MG63 (cell line): ENCODE measurements at places on chromosomes 2 and 18. TPM values are rescaled to one million over a fixed set of nuclear protein-coding genes. Genes with fewer than 3 reads are reported as not detected.

- DNase-seq: no peak
Observed at GRCh38 chr2:128642316-128642715, 323.6 kb upstream of the HS6ST1 start.

DNA sequence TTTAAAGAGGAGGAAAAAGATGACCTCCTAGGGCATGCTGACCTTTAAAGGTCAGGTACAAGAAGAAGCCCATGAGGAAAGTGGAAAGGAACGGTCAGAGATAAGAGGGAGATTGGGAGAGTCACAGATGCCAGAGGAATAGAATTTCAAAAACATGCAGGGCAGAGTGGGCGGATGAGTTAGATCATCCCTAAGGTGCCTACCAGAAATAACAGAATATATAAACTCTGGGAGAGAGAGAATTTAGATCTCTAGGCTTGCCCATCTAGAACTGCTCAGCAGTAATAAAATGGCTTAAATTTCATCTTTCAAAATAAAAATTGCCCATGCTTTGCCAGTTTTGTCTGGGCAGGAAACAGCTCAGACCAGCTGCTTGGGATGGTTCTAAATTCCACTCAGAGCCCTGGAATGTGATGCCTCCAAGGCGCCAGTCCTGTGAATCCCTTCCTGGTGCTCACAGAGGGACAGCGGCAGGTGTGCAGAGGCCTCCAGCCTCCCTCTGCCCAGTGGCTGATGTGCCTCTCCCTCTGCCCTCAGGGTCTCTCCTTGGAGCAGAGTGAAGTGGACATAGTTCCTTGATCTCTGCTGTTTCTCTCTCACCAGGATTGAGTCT, 130.9 kb downstream of the ANTXR1 start:
- peak; percentile 80 for DNase-seq

The RBM43 gene
- total RNA-seq: 1.9 and 3.8 TPM in 2 replicates

DNA sequence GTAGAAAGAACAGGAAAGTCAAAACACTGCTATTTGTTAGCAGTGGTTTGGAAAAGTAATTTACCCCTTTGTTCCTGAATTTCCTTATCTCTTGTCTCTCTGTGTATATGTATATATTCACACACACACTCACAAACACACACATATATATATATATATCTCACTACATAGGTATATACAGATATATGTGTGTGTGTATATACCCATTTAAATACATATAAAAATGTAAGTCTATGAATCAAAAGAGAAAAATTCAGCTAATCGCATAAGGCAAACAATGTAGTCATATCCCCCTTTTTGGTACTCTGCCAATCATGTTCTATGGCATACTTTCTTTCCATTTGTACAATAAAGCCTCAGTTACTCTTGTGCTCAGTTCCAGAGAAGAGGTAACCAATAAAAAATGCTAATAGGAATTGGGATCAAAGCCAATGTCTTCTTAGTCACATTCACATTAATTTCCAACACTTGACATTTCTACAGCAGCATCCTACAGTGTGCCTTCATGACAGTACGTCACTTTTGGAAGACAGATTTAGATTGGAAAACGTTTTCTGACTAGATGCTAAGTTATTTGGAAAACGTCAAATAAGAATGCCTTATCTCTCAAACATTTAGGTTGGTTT, 94.6 kb downstream of the MC4R start:
- no peak for DNase-seq

The UGT1A10 gene
- total RNA-seq: 0.27 and 0.33 TPM in 2 replicates

- peak; percentile 92 for DNase-seq
Observed at GRCh38 chr2:113240150-113240914, 38.4 kb downstream of the PAX8 start.

DNA sequence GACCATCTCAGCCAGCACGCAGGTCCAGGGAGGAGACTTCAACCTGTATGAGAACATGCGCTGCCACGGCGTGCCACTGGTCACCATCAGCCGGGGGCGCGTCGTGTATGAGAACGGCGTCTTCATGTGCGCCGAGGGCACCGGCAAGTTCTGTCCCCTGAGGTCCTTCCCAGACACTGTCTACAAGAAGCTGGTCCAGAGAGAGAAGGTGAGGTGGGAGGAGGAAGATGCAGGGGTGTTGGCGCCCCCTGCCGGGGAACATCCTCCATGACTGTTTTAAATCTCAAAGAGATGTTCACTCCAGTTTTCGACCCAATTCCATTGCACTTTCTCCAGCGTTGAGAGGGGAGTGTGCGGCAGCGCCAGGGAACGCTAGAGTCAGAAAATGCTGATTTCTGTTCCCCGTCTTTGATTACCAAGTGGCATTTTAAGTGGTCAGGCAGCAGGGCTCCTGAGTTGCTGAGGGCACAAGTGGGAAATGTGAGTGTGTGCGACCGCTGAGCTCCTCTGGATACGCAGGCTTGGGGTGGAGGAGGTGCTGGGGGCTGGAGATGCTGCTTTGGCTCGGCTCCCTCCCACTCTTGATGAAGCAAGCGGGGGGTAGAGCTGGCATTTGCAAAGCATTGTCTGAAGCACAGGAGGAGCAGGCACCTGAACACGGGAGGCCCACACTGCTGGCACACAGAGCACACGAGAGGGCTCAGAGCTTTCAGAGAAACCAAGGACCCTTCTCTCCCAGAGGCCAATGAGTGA, 27.7 kb upstream of the MAPRE3 start:
- DNase-seq: peak; percentile 33

DNA sequence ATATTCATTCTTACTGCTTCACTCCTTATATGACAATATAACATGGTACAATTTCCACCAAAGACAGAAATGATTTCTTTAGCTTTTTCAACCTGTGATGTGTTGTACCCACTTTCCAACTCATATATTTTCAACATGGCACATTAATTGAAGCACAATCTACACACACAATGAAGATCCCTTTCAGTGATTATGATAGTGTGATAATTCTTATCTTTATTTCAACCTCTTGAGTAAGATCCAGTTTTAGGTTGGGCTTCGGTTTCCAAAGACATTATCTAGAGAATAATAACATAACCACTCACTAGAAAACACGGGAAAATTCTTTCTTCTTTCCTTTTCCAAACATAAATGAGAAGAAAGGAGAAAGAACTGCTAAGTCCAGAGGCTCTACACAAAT, 3.4 kb upstream of the DSG3 start:
- no peak for DNase-seq

The LIMS2 gene
- 0.53 and 2.3 TPM in 2 replicates for total RNA-seq

GRCh38 chr2:70765507-70765906, 2.5 kb downstream of the ADD2 start:
- DNase-seq: no peak

- DNase-seq: no peak
Observed at GRCh38 chr2:187989925-187990623, 301.6 kb upstream of the GULP1 start.

GRCh38 chr18:76626991-76627390, 131.9 kb upstream of the ZNF516 start:
- no peak for DNase-seq

The CTDSP1 gene
- 82.9 and 84.6 TPM in 2 replicates for total RNA-seq

DNA sequence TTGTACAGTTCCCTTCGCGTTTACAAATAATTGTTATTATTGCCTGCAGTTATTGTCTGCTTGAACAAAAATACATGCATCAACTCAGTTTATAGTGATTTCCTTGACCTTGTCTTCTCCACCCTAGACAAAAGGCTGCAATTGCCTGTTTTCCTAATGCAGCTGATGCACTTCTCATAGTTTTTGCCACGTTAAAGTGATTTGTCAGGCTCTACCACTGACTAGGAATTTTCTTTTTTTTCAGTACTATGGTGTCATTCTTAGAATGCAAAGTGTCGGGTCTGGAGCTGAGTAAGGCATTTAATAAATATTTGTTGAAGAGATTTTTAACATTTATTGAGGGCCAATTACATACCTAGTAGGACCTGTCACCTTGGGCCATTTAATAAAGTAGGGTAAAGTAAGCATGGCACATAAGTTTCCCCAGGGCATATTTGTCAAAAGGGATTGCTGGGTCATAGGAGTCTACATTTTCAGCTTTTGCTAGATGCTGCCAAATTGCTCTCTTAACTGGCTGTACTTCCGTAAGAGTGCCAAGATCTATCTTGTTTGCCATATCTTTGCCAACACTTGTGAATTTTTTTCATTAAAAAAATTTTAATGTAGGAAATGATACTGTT, 24.1 kb downstream of the ACSL3 start:
- no peak for DNase-seq

DNA sequence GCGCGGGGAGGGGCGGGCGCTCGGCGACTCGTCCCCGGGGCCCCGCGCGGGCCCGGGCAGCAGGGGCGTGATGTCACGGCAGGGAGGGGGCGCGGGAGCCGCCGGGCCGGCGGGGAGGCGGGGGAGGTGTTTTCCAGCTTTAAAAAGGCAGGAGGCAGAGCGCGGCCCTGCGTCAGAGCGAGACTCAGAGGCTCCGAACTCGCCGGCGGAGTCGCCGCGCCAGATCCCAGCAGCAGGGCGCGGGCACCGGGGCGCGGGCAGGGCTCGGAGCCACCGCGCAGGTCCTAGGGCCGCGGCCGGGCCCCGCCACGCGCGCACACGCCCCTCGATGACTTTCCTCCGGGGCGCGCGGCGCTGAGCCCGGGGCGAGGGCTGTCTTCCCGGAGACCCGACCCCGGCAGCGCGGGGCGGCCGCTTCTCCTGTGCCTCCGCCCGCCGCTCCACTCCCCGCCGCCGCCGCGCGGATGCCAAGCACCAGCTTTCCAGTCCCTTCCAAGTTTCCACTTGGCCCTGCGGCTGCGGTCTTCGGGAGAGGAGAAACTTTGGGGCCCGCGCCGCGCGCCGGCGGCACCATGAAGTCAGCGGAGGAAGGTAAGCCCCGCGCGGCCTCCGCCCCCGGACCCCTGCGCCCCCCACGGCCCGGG, at the start of gene NFATC1:
Gene NFATC1 (plus strand): TSS at position 170 of the 644 bp plus-strand sequence. CDS start 295 bp downstream, at position 465.
- DNase-seq: peak; percentile 83

DNA sequence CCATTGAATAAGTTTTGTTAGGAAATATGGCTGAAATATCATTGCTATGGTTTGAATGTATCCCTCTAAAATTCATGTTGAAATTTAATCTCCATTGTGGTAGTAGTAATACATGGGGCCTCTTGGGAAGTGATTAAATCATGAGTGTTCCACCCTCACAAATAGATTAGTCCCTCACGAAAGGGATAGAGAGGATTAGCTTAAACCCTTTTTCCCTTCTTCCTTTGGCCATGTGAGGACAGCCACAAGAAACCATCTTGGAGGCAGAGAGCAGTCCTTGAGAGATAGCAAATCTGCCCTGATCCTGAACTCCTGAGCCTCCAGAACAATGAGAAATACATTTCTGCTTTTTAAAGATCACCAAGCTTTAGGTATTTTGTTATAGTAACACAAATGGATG, 274.2 kb downstream of the CDH19 start:
- no peak for DNase-seq

DNA sequence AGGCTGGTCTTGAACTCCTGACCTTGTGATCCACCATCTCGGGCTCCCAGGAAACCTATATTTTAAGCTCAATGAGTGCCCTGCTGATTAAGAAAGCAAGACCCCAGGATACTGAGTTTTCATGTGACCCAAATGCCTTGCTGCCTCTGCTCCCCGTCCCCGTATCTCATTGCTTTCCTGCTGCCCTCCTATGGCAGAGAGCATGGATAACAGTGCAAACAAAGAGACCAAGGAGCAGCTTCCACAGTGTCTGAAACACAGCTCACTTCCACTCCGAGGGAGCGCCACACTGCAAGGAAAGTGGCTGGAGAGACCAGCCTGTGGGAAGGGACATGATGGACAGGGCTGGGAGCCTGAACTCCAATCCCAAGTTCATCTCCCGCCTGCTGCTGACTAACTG, 246.8 kb downstream of the TMEM182 start:
- no peak for DNase-seq

DNA sequence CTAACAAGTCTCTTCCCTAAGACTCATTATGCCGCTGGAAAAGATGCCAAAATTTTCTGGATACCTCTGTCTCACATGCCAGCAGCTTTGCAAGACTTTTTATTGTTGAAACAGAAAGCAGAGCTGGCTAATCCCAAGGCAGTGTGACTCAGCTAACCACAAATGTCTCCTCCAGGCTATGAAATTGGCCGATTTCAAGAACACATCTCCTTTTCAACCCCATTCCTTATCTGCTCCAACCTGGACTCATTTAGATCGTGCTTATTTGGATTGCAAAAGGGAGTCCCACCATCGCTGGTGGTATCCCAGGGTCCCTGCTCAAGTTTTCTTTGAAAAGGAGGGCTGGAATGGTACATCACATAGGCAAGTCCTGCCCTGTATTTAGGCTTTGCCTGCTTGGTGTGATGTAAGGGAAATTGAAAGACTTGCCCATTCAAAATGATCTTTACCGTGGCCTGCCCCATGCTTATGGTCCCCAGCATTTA, 26.3 kb downstream of the DHRS9 start:
- peak; percentile 83 for DNase-seq

The CLHC1 gene
- total RNA-seq: 2.3 and 3.2 TPM in 2 replicates

GRCh38 chr2:72010647-72011369, 136.9 kb downstream of the CYP26B1 start:
- no peak for DNase-seq

GRCh38 chr2:103401621-103402020, 639.8 kb downstream of the TMEM182 start:
- DNase-seq: peak; percentile 11

DNA sequence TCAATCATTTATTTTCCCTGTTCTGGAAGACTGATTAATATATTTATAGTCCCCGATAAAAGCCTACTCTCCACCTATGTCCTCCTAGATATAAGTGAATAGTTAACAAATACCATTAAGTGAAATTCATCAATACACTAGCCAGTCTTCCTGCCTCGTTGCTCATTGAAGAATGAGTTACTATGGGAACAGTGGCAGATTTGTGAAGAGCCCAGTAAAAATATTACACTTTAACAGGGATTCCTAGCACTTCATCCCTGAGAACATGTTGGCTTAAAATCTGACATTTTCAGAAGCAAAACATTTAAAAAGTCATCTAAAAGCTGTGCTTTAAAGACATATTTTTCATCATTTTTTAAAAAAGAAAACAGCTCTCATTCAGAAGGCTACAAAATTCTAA, 848.7 kb upstream of the NXPH2 start:
- DNase-seq: no peak

The MC5R gene
- total RNA-seq: 0.69 and 0.99 TPM in 2 replicates

GRCh38 chr2:26325851-26326250, 20.1 kb upstream of the SELENOI start:
- DNase-seq: no peak

- DNase-seq: no peak
Observed at GRCh38 chr2:40436093-40436475, 15.8 kb downstream of the SLC8A1 start.

The VAPA gene
- total RNA-seq: 238 and 451 TPM in 2 replicates

- no peak for DNase-seq
Observed at GRCh38 chr2:202490479-202490878, 114.4 kb downstream of the BMPR2 start.

- no peak for DNase-seq
Observed at GRCh38 chr2:128988967-128989366, 670.3 kb upstream of the HS6ST1 start.

GRCh38 chr18:56873441-56874140, 222.4 kb downstream of the WDR7 start:
- DNase-seq: no peak
